ENCODE measurements at places on chromosomes 6 and 20.

GRCh38 chr6:43204271-43205105 is 22.5 kb downstream of the CUL9 start:
- no peak for DNase-seq

GRCh38 chr6:139912735-139913400 is 538.4 kb upstream of the CITED2 start:
- DNase-seq = no peak

DNA sequence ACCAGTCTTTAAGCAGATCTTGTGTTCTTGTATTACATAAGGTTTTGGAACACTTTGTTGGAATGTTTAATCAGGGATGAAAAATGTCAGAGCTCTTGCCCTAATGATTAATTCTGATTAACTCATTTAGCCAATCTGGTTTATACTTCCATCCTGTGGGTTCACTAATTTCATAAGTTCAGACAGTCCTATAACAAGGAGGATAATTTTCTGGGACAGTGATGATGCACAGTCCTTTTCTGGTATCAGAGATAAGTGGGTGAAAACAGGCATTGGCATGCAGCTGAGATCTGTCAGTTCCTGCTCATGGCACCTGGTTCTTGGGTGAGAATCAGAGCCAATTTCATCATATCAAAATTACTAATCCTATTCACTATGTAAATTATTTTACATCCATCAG is 125.0 kb upstream of the LAMA2 start:
- DNase-seq = no peak

DNA sequence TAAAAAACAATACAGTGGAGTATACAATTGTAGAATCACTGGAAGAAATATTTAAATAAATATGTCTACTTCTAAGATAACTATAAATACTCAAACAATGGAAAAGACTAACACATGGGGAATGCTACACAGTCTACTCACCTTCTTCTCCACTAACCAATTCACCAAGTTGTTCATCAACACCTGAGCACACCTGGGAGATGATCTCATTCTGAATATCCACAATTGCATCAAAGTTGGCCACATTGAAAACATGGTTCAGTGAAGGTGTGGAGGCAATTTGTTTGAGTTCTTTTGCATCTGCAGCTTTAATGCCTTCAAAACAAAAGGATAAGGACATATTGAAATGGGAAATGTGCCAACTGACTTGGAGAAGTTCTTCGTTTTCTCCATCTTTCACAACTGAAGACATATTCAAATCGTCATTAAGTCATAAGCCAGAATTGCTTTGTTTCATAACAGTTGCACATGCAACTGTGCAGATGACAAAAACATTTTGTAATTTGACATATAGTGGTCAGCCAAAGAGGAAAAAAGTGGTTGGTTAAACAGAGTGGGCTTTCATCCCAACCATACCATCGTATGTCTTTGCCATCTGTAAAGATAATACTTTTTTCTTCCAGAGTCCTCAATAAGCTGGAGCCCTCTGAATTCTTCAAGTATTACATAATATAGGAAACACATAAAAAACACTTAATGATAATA is 17.5 kb downstream of the COL12A1 start:
- no peak for DNase-seq

GRCh38 chr6:3244003-3244831 is 14.5 kb upstream of the PSMG4 start:
- no peak for DNase-seq

DNA sequence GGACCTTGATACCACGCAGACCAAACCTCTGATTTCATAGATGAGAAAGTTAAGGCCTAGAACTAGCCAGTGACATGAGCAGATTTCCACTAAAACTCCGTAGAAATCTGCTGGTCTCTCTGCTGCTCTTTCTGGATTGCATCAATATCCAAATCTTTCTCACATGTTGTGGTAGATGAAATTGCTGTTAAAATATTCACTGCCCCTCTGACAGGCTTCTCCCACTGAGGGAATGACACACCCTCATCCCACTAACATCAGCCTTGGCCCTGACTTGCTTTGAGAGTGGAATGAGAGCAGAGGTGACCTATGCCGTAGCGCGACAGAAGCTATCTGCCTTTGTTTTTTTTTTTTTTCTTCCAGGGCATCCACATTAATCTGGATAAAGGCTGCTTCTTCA is 20.4 kb upstream of the EXOC2 start:
- DNase-seq = no peak

DNA sequence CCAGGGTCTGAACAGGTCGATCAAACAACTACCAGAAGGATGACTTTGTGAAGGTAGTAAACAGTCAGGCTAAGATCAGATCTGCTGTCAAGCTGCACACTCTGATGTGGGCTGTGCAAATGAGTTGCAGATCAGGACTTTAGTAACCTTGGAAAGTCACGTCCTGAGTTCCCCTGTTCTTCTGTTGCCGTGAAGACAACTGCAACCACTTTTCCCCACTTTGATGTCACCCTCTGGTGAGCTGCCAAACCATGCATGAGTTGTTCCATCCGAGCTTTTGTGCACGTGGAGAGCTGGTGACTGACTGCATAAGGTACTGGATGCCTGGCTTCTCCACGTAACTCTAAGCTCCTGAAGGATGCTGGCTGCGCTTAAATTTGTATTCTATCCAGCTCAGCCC is 111.0 kb downstream of the CD83 start:
- DNase-seq = no peak

- no peak for DNase-seq
Observed at GRCh38 chr20:21096321-21097043, 9.7 kb downstream of the LINC00237 start.

DNA sequence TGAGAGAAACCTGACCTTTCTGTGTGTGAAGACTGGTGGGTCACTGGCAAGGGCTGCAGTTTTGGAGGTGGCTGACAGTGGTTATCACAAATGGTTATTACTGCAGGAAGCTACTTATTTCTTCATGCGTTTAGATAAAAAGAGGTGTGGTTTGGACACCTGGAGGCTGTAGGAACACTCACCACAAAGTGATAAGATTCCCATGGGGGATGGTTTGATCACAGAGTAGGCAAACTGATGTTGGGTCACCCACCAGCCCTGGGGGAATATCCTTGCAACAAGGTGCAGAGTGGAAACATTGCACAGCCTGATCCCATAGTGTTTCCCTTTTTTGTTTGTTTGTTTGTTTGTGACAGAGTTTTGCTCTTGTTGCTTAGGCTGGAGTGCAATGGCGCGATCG is 33.9 kb upstream of the RNGTT start:
- DNase-seq = no peak

DNA sequence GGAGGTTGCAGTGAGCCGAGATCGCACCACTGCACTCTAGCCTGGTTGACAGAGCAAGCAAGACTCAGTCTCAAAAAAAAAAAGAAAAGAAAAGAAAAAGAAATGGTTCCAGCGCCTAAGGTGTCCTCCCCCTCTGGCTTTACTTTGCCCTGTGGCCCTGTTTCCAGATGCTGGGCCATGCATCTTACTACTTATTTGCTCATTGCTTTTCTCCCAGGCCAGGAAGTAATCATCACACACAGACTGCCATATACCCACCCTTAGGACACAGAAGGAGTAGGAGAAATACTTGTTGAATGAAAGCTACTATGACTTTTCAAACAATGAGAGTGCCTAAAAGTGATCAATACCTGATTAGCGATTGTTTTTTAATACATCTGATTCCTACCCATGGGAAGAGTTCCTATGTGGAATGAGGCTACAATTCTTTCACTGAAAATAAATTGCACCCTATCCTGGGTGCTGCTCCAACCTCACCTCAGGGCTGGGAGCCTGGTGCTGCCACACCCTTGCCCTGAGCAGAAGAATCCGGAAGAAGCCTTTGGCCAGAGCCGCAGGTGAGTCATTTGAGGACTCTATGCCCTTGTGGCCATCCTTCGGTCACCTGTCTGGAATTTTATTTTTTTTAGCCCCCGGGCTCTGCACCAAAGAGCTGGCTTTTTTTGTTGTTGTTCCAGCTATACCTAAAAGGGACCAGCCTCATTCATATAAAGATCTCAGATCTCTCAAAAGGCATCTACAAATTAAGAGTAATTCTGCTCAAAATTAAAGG is 22.7 kb upstream of the TFAP2C start:
- DNase-seq = no peak

- DNase-seq = peak; percentile 74
Observed at GRCh38 chr6:154962753-154963152, 32.4 kb upstream of the TIAM2 start.

DNA sequence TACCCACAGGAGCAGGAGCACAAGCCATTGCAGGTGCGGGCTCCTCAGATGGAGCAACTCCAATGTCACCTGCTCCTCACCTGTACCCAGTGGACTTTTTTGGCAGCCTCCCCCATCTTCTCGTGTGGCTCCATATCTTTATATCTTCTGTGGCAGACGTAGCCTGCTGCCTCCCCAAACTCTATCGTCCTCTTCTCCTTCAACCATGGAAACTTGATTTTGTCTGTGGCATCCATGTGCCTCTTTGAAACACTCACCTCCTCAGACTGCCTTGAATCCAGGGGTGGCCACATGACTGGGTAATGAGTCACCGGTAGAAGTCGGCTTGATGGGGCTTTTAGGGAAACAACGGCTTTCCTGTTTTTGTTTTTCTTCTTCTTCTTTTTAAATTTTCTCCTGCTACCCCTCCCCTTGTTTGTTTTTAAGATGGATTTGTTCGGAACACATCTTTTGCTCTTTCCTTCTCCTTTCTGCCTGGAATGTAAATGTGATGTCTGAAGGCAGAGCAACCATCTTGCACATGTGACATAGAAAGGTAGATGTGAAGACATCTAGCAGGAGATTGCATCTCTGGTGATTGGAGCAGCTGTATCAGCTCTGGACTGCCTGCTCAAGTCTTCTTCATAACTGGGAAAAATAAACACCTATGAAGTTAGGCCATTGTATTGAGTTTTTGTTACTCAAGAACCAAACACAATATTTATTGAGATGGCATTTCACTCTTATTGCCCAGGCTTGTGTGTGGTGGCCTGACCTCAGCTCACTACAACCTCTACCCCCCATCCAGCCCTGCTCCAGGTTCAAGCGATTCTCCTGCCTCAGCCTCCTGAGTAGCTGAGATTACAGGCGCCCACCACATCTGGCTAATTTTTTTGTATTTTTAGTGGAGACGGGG is 69.9 kb upstream of the DDR1 start:
- DNase-seq = peak; percentile 37

GRCh38 chr6:155381673-155382337 is 67.5 kb upstream of the TFB1M start:
- no peak for DNase-seq

DNA sequence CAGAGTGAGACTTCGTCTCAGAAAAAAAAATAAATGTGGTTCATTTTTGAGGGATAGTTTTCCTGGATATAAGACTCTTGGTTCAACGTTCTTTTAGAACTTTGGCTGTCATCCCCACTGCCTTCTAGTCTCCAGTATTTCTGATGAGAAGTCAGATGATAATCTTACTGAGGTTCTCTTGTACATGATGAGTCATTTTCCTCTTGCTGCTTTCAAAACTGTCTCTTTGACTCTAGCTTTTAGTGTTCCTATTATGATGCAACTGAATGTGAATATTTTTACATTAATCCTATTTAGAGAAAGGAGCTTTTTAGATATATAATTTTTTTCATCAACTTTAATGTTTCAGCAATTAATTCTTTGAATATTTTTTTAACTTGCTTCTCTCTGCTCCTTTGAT is 46.0 kb upstream of the OR14J1 start:
- DNase-seq = no peak

DNA sequence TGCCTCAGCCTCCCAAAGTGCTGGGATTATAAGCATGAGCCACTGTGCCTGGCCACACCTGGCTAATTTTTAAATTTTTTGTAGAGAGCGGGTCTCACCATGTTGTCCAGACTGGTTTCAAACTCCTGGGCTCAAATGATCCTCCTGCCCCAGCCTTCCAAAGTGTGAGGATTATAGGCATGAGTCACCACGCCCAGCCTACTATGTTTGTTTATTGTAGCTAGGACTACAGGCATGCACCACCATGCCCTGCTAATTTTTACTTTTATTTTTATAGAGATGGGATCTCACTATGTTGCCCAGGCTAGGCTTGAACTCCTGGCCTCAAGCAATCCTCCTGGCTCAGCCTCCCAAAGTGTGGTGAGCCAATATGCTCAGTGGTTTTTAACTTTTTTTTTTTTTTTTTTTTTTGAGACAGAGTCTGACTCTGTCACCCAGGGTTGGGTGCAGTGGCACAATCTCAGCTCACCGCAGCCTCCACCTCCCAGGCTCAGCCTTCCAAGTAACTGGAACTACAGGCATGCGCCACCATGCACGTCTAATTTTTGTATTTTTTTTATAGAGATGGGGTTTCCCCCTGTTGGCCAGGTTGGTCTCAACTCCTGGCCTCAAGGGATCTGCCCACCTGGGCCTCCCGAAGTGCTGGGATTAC is 12.0 kb upstream of the DDX43 start:
- no peak for DNase-seq

GRCh38 chr6:99711302-99711701 is 104.7 kb downstream of the PRDM13 start:
- no peak for DNase-seq

DNA sequence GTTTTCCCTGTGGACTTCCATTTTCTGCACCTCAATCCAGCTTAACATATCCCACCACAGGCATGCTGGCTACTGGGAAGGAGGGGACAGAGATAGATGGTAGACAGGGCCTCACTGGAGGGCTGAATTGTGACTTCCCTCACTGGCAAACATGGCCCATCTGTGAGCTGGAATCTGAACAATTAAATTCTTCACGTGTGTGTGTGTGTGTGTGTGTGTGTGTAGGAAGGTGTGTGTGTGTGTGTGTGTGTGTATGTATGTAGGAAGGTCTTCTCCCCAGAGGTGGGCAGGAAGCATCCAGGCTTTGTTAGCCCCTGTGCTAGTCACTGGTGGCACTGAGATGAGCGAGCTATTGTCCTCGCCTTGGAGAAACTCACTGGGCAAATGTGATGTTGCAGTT is 5.4 kb upstream of the TOX2 start:
- no peak for DNase-seq

GRCh38 chr6:66849843-66850242 is 1142.8 kb upstream of the EYS start:
- no peak for DNase-seq

GRCh38 chr20:56175884-56176283 is 72.6 kb upstream of the MC3R start:
- no peak for DNase-seq

DNA sequence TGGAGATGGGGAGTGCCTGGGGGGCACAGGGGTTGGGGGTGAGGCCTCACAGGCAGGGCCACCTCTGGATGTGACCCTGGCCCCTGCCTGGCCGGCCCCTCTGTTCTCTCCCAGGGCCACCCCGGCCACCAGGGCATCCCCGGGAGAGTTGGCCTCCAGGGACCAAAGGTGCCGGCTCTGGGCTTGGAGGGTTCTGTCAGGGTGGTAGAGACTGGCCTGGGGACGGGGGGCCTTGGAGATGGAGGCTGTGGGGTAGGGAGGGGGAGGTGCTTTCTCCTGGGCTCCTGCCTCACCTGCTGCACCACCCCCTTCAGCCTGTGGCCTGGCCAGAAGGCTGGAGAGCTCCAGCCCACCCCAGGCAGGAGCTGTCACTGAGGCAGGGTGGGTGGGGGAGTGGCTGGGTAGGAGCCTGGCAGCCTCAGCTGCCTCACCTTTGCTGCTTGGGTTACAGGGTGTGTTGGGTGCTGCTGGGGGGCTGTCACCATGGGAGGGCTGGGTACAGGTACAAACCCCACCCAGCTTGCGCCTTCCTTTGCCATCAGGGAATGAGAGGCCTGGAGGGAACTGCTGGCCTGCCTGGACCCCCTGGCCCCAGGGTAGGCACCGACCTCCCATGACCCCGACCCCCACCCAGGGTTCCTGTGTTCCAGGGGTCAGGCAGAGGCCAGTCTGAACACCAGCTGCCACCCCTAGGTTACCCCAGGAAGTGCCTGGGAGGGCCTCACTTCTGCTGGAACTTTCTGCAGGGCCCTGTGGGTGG is 32.7 kb downstream of the COL20A1 start:
- no peak for DNase-seq

All from fibroblast of the conjunctiva (primary cell).